AML-193 (cell line): ENCODE measurements at places on chromosomes 6 and 20.

- DNase-seq, result no peak
Measured at GRCh38 chr6:74973591-74973990, 232.3 kb downstream of the COL12A1 start.

DNA sequence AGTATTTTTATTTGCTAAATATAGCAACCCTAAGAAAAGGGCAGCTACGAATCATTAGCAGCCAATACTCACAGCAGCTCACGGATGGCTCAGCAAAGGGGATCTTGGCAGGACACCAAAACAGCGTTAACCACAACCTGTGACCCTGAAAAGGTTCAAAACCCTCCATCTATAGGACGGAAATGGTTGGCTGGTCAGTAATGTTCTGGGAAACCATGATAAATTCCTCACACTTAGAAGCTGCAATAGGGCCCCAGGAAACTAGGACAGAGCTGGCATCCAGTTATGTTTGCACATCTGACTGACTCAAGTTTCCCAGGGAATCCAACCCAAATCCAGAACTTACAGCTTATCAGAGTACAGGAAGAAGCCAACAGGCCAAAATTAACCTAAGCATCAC is 30.9 kb upstream of the PTPRT start:
- no peak for DNase-seq

DNA sequence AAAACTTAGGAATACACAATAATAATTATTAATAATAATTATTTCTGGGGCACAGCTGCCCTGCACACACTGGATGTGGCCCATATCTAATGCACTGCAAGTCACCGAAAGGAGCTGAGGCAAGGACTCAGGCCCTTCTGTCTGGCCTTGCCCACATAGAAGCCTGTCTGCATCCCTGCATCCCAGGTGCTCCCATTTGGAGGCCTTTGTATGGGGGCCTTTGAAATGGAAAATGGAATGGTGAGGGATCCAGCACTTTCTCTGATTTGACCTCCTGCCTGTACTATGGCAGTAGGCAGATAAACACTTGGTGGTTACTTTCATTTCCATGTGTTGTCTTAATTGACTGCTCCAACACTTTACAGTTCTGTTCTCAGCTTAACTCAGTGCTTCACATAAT is 75.7 kb upstream of the PTCHD4 start:
- no peak for DNase-seq

DNA sequence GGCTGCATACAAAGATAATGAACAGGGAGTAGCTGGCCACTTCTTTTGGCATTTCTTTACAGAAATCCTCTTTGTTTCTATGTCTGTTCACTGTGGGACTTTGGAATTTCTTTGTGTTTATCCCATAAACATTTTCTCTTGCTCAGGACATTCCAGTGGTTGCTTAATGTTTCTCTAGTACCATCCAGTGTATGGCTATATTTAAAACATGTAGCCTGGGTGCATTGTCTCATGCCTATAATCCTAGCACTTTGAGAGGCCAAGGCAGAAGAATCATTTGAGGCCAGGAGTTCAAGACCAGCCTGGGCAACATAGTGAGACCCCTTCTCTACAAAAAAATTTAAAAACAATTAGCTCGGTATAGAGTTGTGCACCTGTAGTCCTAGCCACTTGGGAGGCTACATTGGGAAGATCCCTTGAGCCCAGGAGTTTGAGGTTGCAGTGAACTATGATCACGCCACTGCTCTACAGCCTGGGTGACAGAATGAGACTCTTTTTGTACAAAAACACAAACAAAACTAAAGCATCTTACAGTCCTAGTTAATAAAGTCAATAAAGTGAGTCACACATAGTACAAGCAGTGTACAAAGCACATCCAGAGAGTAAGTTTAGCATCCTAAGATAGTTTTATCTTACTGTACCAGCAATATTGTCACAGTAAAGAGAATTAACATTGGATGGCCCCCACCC is 63.3 kb downstream of the ZFAND3 start:
- no peak for DNase-seq

- no peak for DNase-seq
Measured at GRCh38 chr6:138987080-138987642, 892 bp downstream of the REPS1 start.

DNA sequence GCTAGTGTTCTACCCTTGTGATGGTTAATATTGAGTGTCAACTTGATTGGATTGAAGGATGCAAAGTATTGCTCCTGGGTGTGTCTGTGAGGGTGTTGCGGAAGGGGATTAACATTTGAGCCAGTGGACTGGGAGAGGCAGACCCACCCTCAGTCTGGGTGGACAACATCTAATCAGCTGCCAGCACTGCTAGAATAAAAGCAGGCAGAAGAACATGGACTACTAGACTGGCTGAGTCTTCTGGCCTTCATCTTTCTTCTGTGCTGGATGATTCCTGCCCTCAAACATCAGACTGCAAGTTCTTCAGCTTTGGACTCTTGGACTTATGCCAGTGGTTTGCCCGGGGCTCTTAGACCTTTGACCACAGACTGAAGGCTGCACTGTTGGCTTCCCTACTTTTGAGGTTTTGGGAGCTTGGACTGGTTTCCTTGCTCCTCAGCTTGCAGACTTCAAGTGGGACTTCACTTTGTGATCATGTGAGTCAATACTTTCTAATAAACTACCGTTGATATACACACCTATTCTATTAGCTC is 50.1 kb downstream of the SDHAF4 start:
- DNase-seq, result no peak

DNA sequence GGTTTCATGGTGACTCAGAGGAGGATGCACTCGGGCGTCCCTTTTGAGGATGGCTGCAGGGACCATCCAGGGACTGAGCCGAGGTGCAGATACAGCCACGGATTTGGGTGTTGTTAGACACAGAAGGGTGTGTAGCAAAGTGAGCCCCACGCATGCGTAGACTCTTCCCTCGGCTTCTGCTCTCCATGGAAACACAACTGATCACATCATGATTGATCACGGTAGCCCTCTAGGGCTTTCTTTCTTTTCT is 606 bp upstream of the ULBP1 start:
- DNase-seq, result no peak

GRCh38 chr6:26059941-26060340 is 27.3 kb upstream of the HFE start:
- no peak for DNase-seq

DNA sequence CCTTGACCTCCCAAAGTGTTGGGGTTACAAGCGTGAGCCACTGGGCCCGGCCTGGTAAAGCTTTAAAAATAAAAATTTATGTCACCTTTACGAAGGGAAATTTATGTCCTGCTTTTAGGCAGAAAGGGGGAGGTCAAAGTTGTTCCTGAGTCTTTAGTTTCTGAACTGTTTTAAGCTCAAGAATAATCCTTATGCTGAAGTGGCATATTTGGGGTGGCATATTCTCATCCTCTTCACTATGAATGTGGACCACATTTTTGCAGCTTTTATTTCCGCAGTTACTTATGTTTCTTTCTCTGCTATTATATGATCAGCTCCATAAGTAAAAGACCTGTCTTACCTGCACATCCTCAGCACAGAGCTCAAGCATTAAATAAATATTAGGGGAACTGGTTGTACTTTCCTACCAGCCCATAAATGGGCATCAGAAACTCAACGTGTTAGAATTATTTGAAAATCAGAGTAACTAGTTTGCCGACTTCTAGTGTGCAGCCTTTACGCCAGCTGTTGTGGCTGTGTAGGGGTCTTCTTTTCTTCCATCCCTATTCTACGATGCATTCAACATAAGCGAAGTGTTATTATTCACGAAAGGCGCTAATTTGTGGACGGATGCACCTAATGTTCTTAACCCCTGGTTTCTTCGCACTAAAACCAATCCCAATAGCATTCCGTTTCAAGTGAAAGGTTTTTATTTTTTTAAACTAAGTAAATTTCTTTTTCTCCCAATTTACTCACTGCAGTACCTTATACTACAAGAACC is 867 bp upstream of the AKAP7 start:
- no peak for DNase-seq
